Left renal cortex interstitium (tissue), 4 donors: ENCODE measurements at places on chromosomes 13 and 19. TPM values are rescaled to one million over a fixed set of nuclear protein-coding genes. Genes with fewer than 3 reads are reported as not detected.

GRCh38 chr13:114053026-114053425 lies 79.2 kb upstream of the C13orf46 start:
- no peak for DNase-seq

DNA sequence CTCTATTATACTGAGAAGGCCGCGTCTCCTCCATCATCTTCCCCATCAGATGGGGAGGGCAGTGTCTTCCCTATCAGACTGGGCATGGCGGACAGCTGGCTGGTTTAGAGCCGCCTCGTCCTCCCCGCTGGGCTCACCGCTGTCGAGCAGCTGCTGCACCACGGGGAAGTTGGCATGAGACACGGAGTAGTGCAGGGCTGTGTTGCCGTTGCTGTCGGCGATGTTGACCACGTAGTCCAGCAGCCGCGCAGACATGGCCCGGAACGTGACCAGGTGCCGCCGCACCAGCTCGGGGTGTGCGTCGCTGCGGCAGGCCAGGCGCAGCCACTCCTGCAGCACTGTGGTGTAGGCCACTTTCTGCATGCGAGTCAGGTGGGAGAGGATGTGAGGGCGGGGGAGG lies 18.8 kb upstream of the SPC24 start:
- no peak for DNase-seq

DNA sequence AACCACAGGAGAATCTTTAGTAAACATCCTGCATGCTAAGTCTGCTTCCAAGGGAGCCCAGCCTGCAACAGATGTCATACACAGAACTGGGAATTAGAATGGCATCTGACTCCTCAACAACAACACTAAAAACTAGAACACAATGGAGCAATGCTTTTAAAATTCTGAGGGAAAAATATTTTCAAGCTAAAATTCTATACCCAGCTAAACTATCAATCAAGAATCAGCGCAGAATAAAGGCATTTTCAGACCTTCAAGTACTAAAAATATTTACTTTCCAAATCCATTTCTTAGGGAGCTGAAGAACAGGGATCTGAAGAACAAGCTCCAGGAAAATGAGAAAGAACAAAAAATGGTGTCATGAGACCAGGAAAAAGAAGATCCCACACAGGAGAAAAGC lies 46.9 kb upstream of the CHST8 start:
- no peak for DNase-seq

DNA sequence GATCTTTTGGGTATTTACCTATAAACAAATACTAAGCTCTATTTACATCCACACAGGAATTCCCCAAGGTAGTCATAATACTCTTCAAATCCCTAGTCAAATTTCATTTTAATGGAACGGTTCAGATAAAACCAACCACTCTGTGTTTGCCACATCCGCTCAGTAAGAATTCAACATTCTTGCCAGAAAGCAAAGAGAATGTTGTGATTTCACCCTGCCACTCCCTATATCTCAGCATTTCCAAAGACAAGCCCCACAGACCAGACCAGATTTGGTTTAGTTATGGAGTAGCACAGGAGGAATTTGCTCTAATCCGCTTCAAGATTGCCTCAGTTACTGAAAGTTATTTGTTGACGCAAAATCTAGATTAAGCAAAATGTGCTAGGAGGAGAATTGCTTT lies 105.6 kb upstream of the SERP2 start:
- no peak for DNase-seq

- no peak for DNase-seq
These were observed 89.0 kb upstream of the CLDN10 start for GRCh38 chr13:95463531-95463930.

- no peak for DNase-seq
These were observed 34.1 kb downstream of the RGCC start for GRCh38 chr13:41491436-41491835.

- DNase-seq, result no peak
These were observed 23.1 kb downstream of the GAS6 start for GRCh38 chr13:113840541-113841352.

The TBC1D4 gene
- polyA plus RNA-seq, result 49.4 TPM

The FCHO1 gene
- 1.3 TPM for polyA plus RNA-seq

The VPS36 gene
- polyA plus RNA-seq, result 71.2 TPM

The C1QTNF9 gene
- 0.44 TPM for polyA plus RNA-seq

The CRB3 gene
- polyA plus RNA-seq, result 39.2 TPM

The C19orf38 gene
- polyA plus RNA-seq, result 1.9 TPM

The EFNB2 gene
- polyA plus RNA-seq, result 142 TPM
